Forelimb muscle (tissue), 1 donor: ENCODE measurements at places on chromosomes 3 and 15. TPM values are rescaled to one million over a fixed set of nuclear protein-coding genes. Genes with fewer than 3 reads are reported as not detected.

GRCh38 chr3:148366743-148367410 is 330.8 kb upstream of the AGTR1 start:
- DNase-seq, result no peak

DNA sequence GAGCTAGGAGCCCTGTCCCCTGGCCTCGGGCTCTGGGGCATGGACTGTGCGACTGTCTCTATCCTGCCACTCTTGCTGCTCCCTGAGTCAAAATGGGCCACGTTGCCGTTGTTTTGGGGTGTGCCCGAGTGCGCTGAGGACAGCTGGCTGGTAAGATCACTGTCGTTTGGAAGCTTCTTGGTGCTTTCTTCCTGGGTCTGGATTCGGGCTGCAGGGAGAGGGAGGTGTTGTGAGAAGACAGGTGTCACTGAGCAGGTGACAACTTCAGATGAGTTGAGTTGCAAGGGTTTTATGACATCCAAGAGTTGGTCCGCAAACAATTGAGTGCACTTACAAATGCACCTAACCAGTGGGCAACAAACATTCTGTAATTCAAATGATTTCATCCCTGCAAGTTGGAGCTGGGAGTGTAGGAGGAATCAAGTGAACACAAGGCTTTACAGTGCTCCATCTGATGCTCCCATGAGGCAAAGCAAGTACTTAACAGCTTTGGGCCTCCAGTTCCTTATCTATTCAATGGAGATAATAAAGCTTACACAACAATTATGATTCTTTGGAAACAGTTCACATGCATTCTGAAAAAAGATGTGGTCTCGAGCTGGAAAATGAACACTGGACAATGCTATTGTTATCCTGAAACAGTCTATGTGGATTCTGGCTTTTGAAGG is 11.0 kb upstream of the STARD5 start:
- no peak for DNase-seq

DNA sequence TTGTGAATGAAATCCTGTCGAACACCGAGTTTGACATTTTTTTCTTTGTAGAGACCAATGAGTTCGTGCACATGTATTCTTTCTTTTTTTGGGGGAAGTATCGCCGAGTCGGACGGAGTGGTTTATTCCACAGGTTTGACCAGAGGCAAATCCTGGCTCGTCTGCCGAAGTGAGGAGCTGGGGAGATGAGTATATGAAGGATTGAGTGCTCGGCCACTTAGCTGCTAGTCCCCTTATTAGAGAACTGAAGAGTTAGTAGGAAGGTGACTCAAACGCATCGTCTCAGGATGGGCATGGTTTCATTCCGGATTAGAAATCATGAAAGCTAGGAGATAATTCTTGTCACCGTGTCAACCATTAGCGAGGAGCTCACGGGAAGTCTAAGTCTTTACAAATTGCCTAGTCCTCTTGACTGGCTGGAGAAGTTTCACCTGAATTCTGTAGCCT is 154.7 kb upstream of the GOLIM4 start:
- no peak for DNase-seq

GRCh38 chr15:38690719-38691332 is 126.2 kb upstream of the RASGRP1 start:
- no peak for DNase-seq

GHSR gene
- not detected for polyA plus RNA-seq

DNA sequence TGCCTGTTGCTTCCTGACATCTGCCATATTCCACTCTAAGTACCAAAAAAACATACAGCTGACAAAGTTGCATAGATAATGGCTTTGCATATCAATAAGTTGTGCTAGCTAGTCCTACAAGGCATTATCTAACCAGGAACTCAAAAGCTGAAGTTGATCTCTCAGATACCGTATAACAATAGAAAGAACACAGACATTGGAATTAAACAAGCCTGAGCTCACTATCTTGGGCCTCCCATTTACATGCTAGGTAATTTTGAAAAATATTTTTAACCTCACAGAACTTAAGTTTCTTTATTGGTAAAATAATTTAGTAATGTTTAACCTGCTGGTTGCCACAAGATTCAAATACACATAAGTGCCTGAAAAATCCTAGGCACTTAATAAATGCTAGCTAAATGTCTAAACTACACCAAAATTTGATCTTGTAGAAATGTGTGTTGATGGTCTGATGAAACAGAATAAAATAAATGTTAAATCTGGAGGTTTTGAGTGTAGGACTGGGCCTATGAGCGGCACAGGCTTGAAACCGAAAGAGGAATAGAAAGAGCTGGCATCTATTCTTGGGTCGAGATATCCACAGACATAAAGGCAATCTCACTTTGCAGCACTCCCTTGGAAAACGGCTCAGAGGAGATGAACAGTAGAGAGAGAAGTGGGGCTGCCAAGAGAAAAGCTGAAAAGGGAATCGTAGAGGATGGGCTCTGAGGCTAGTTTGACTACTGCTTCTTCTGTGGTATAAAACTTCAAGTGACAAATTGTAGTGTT is 29.9 kb upstream of the TTC14 start:
- DNase-seq, result no peak

- no peak for DNase-seq
These were observed 176.3 kb downstream of the ZNF621 start for GRCh38 chr3:40701016-40701588.

HYAL1 gene
- 1.7 TPM for polyA plus RNA-seq

TMCO5A gene
- not detected for polyA plus RNA-seq

DNA sequence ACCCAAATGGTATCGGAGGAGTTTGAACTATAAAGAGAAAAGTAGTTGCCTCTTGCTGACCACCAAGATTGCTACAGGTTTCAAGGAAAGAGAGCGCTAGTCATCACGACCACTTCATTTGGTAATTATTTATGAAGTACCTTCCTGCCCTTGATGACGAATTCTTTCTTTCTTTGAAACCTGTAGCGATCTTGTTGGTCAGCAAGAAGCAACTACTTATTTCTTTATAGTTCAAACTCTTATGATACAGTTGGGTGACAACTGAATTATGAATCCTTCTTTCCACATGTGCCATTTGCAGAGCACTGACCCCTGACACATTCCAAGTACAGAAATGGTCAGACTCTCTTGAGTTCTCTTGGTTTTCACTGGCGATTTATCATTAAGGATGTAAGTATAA is 46.8 kb downstream of the THRB start:
- DNase-seq, result no peak

TM6SF1 gene
- polyA plus RNA-seq, result 58.0 TPM

DNA sequence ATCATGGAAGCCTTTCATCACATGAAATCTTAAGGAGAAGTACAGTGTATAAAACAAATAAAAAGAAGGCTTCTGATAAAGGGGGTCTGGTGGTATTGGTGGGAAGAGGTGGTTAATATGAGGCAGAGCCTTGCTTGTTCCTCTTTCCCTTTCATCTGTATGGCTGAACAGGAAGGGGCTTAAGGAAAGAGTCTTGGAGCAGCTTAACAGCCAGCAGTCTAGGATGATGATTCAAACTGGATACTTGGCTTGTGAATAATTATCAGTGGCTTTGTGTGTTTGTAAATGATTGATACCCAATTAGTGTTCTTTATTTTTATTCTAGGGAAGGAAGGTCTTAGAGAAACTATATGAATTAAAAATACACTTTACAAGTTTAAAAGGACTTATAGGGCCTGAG is 29.1 kb upstream of the TCAIM start:
- no peak for DNase-seq
